ENCODE measurements at places on chromosomes 12 and 14.

GRCh38 chr14:78592616-78593219 is 422.5 kb downstream of the NRXN3 start:
- no peaks in the 10 kb centered on the region for H3K36me3 ChIP-seq
- no peak overlapping the region for H3K27ac ChIP-seq
- H3K4me1 ChIP-seq = no peaks in the 10 kb centered on the region
- H3K4me3 ChIP-seq = no peak overlapping the region
- DNase-seq = no peak

DNA sequence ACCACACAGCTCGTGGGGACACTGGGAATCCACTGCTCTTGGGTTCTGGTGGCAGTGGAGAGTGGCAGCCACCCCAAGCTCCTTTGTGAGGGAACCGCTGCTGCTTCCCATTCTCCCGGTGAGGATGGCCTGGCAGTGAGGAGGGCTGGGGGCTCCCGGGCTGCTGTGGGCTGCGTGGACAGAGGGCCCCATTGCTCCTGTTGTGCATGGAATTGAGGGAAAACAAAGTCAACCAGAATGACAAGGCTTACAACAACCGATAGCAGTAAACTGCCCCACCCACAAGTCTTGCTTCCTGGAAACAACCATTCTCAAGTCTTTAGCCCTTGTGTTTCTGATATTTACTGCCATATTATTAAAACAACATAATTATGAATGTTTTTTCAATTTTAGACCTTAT is 32.1 kb downstream of the TMTC1 start:
- H3K4me3 ChIP-seq = no peak overlapping the region
- no peaks in the 10 kb centered on the region for H3K36me3 ChIP-seq
- H3K4me1 ChIP-seq = no peaks in the 10 kb centered on the region
- H3K27me3 ChIP-seq = peaks cover 4% of the 10 kb centered on the region

- DNase-seq = no peak
- H3K27ac ChIP-seq = no peak overlapping the region
- no peaks in the 10 kb centered on the region for H3K4me1 ChIP-seq
- H3K4me3 ChIP-seq = no peak overlapping the region
- no peaks in the 10 kb centered on the region for H3K36me3 ChIP-seq
- H3K27me3 ChIP-seq = no peaks in the 10 kb centered on the region
Measured at GRCh38 chr12:107503129-107503855, 182.3 kb upstream of the PWP1 start.

- H3K36me3 ChIP-seq = no peaks in the 10 kb centered on the region
- peaks cover 10% of the 10 kb centered on the region for H3K4me1 ChIP-seq
- H3K4me3 ChIP-seq = no peak overlapping the region
- no peak for DNase-seq
- H3K27me3 ChIP-seq = no peaks in the 10 kb centered on the region
- H3K27ac ChIP-seq = no peak overlapping the region
Measured at GRCh38 chr12:89481213-89481914, 43.2 kb downstream of the GALNT4 start.

- no peaks in the 10 kb centered on the region for H3K36me3 ChIP-seq
- H3K27ac ChIP-seq = no peak overlapping the region
Measured at GRCh38 chr12:78914859-78915331, 50.3 kb downstream of the SYT1 start.

DNA sequence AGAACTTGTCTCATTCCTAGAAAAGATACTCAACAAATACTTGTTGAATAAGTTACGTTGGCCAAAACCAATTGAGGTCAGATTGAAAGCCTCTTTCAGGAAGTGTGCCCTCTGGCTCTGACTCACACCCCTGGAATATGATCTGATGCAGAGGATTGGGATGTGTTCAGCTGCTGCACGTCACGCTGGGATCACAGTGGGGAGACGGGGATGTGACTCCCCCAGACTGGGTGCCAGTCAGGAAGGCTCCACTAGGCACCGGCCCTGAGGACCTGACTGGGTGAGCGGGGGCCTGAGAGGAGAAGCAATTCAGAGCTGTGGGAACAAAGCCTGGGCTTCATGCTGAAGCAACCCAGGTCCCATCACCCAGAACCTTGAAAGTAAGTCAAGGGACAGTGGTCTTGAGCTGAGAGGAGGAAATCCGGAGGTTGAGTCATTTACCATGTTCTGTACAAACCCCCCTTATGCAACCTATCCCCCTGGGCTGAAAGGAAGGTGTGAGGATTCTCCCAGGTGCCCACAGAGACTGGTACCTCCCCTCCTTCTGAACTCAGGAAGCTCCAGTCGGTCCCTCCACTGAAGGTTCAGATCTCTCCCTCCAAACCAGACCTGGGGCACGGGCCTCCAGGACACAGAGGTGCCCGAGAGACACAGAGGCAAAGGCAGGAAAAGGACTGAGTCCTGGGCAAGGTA is 3.9 kb downstream of the CEBPE start:
- H3K4me1 ChIP-seq = peaks cover 23% of the 10 kb centered on the region
- DNase-seq = peak; percentile 93
- no peak overlapping the region for H3K4me3 ChIP-seq
- H3K27ac ChIP-seq = peak overlapping the region; percentile 65

DNA sequence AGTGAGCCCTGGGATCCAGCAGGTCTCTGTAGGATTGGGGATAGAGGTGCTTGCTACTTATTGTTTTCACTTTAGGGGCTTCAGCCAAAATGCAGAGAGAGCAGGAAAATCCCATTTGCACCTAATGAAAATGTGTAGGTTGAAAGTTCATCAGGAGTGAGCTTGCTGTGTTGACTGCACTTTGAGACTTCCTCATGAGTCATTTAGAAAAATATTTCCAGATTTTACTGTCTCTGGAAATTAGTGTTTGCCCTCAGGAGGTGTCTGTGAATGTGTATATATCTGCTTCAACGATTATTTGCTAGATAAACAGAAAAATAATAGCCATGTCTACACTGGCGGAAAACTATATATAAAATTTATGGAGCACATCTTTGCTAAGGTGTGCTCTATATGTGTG is 159.3 kb downstream of the CAND1 start:
- no peaks in the 10 kb centered on the region for H3K27me3 ChIP-seq
- peak; percentile 76 for DNase-seq
- H3K4me3 ChIP-seq = no peak overlapping the region

GRCh38 chr14:81974543-81974942 is 440.9 kb upstream of the SEL1L start:
- no peak overlapping the region for H3K4me3 ChIP-seq
- no peak overlapping the region for H3K27ac ChIP-seq
- no peaks in the 10 kb centered on the region for H3K4me1 ChIP-seq
- H3K27me3 ChIP-seq = no peaks in the 10 kb centered on the region
- H3K36me3 ChIP-seq = no peaks in the 10 kb centered on the region

- peak overlapping the region; percentile 33 for H3K27ac ChIP-seq
- H3K4me3 ChIP-seq = no peak overlapping the region
- no peaks in the 10 kb centered on the region for H3K27me3 ChIP-seq
- peak; percentile 48 for DNase-seq
- peaks cover 19% of the 10 kb centered on the region for H3K4me1 ChIP-seq
- 0 out of 2 replicates have a peak, but pooled peaks cover 3% of the 10 kb centered on the region for H3K36me3 ChIP-seq
Measured at GRCh38 chr14:101058571-101058970, 155.0 kb upstream of the RTL1 start.

Data from PC-3 (cell line).